ENCODE measurements at places on chromosomes 4 and X. TPM values are rescaled to one million over a fixed set of nuclear protein-coding genes. Genes with fewer than 3 reads are reported as not detected.
A peak's percentile ranks its signal among the peaks of the same experiment; 100 is the strongest.

The SLC10A6 gene
- not detected for total RNA-seq

The OSTC gene
- 69.7 TPM for total RNA-seq

The ACSL1 gene
- 13.2 TPM for total RNA-seq

The RASL11B gene
- 0.34 TPM for total RNA-seq

The GRID2 gene
- total RNA-seq = not detected

The TLR8 gene
- not detected for total RNA-seq

The CSAG3 gene
- total RNA-seq = not detected

The GLOD5 gene
- total RNA-seq = not detected

The TSPAN7 gene
- total RNA-seq = 1.2 TPM

DNA sequence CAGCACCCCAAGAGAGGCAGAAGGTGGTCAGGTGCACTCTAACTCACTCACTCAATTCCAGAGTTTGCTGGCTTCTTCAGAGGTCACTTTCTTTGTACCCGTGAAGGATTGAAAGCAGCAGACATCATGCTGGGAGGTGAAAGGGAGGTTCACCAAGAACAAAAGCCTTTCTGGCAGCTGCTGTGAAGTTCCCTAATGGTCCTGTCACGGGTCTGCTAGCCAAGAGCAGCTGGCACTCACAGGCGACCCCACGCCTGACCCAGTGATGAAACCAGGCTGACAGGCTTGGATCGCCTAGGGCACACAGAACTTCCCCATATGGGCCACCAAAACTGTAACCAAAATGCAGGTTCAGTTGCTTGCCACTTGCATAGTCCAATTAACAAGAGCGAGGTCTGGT lies 11.8 kb downstream of the NUDT11 start:
- ATAC-seq = no peak

GRCh38 chr4:140004922-140005627 lies 148.9 kb downstream of the MAML3 start:
- ATAC-seq = no peak

GRCh38 chr4:53714236-53715140 lies 123.2 kb upstream of the LNX1 start:
- no peak for ATAC-seq

DNA sequence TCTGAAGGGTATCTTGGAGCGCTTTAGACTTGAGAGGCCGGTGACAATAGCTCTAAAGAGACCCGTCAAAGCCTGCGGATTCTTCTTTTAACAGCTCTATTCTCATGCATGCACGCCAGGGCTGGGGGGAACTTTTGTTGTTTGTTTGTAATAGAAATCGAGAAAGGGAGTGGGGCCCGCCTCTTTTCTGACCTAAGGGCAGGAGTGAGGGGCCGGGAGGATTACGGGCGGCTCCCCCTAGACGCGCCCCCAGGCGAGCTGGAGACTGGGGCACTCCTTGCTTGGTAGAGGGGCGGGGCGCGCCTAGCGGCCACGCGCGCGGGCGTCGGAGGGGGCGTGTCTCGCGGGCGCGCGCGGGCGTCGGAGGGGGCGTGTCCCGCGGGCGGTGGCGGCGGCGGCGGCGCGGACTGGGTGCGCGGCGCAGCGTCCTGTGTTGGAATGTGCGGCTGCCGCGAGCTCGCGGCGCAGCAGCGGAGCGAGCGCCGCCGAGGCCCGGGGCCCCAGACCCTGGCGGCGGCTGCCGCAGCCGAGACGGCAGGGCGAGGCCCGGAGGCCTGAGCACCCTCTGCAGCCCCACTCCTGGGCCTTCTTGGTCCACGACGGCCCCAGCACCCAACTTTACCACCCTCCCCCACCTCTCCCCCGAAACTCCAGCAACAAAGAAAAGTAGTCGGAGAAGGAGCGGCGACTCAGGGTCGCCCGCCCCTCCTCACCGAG lies at the start of gene REST:
REST (plus strand) TSS at position 412 of the 717 bp plus-strand sequence. CDS start 2,739 bp downstream, outside the sequence.
- peak; percentile 63 for ATAC-seq

DNA sequence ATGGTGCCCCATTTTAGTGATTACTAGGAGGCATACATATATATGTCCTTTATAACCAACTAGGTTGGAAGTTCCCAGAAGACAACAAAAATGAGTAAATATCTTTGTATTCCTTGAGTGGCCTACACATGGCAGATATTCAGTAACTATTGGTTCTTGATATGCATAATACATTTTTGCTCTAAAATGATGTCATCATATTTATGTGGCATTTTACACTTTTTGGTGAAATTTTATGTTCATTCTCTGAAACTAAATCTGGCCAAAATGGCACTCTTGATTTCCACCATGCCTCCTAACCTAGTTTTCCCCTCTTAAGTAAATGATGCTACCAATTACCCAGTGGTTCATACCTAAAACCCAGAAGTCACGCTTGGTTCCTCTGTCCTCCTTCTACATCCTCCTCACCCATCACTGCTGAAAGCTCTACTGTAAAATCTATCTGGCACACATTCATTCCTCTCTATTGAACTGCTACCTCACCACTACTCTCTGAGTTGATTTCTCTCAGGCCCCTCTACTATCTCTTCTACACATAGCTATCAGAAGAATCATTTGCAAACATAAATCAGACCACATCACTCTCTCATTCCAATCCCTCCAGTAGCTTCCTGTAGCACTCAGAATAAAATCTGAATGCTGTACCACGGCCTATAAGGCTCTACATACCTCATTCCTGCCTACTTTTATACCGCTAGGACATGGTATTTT lies 13.4 kb downstream of the SLC10A7 start:
- no peak for ATAC-seq

- no peak for ATAC-seq
Observed at GRCh38 chr4:177041356-177041755, 248.6 kb upstream of the VEGFC start.

- ATAC-seq = no peak
Observed at GRCh38 chr4:77398256-77398655, 207.4 kb upstream of the CXCL13 start.

- ATAC-seq = no peak
Observed at GRCh38 chr4:151226004-151226932, 50.7 kb upstream of the PRSS48 start.

DNA sequence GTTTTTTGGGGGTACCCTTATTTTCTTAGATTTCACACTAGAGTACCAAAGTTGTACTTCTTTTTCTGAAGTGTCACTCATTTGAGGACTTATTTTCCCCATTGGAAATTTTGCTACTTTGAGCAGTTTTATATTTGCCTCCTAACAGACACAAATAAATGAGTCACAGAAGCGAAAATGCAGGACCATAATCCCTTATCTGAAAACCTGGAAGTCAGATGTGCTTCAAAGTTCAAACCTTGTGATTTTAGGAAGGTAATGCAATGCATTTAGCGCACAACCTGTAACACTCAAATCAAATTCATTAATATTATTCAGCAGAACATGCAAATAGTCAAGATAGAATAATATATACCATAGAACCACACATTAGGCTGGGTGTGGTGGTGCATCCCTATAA lies 6.9 kb downstream of the RELL1 start:
- ATAC-seq = no peak

DNA sequence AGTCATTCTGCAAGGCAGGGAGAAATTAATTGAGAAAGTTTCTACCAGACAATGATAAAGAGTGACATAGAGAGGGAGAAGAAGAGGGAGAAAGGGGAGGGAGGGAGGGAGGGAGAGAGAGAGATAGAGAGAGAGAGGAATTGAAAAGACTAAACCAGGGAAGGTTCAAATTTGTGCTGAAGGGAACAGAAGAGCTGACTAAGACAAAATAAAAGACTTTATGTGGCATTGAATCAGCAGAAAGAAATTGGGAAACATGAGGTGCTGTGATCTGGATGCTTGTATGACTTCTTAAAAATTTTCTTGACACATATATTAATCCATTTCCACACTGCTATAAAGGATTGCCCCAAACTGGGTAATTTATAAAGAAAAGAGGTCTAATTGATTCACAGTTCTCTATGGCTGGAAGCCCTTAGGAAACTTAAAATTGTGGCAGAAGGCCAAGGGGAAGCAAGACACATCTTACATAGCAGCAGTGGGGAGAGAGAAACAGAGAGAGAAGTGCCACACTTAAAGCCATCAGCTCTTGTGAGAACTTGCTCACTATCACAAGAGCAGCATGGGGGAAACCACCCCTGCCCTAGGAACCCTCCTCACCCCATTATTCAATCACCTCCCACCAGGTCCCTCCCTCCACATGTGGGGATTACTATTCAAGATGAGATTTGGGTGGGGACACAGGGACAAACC lies 13.5 kb upstream of the CXCL6 start:
- no peak for ATAC-seq

- ATAC-seq = no peak
Observed at GRCh38 chr4:149404143-149404542, 411.5 kb downstream of the IQCM start.

GRCh38 chr4:53490965-53491622 lies 100.2 kb downstream of the LNX1 start:
- ATAC-seq = no peak

Data from activated T-helper 17 cell treated with anti-CD3 and anti-CD28 coated beads, Interleukin-2, amount 50 U/mL, for 72 hours (primary cell).